ENCODE measurements at places on chromosomes 4 and X.

GRCh38 chr4:36038491-36038890 is 205.8 kb downstream of the ARAP2 start:
- DNase-seq = no peak

- DNase-seq = no peak
Measured at GRCh38 chrX:129529685-129530281, 6.5 kb upstream of the SMARCA1 start.

- DNase-seq = no peak
Measured at GRCh38 chr4:87299898-87300297, 22.8 kb downstream of the HSD17B13 start.

DNA sequence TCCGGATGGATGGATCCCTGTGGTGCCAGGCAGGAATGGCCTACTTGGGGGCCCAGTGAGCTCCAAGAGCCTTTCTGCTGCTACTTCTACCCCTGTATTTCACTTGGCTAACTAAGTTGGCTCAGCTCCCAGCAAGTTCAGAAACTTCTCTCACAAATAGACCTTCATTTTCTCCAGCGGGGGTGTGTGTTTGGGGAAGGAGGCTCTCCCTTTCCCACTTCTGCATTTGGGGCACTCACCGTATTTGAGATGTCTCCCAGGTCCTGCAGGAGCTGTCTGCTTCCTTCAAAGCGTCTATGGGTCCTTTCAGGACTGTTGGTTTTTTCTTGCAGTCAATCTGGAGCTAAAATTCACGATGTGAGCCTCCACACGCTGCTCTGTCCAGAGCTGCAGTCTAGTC is 197.7 kb downstream of the SPANXN3 start:
- DNase-seq = no peak

DNA sequence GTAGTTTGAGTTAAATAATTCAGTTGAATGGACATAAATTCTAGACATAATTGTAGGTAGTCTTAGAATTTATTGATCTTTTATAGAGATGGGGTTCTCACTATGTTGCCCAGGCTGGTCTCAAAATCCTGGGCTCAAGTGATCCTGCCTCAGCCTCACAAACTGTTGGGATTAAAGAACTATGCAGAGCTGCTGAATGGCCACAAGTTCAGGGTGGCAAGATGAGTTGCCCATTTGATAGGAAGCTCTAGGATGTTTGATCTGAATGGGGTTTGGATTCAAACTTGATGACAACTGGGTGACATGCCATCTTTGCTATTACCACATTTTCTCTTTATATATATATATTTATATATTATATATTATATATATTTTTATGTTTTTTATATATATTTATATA is 3.6 kb downstream of the RPL36A start:
- DNase-seq = no peak

GRCh38 chrX:41589634-41590270 is 99.0 kb upstream of the GPR34 start:
- no peak for DNase-seq

DNA sequence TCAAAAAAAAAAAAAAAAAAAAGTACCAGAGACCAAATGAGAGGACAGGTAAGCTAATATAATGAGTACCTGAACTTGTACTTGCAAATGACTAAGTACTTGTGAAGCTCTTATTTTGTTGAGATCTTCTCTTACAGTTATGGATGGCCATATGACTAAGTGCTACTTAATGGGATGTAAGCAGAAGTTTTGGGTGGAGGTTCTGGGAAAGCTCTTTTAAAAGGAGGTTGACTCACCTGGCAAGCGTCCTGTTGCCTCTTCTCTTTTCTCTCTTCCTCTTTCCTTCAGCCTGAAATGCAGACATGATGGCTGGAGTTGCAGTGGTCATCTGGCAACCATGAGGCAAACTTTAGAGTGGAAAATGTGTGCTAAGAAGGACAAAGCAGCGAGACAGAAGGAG is 36.9 kb upstream of the MED14 start:
- DNase-seq = no peak

- no peak for DNase-seq
Measured at GRCh38 chr4:32472918-32473317, 1752.7 kb downstream of the PCDH7 start.

DNA sequence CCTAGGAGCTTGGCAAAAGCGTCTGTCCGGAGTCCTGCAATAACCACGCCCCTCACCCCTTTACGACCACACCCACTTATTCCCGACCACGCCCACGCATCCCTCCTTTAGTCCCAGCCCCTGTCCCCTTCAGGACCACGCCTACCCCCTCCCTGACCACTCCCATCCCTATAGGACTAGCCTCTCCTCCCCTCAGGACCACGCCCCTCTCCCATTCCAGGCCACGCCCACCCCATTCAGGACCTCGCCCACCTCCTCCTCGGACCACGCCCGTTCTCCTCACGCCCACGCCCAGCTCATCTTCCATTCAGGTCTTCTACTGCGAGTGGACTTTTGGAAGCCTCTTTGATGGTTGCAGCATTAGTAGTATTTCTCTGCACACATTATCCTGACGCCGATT is 131.2 kb upstream of the STX18 start:
- no peak for DNase-seq

- no peak for DNase-seq
Measured at GRCh38 chr4:125400756-125401155, 86.0 kb downstream of the FAT4 start.
